Myometrial cell (primary cell): ENCODE measurements at places on chromosomes 6 and 20. TPM values are rescaled to one million over a fixed set of nuclear protein-coding genes. Genes with fewer than 3 reads are reported as not detected.

Gene UST
- total RNA-seq: 2.9 and 8.5 TPM in 2 replicates

Gene UBE2C
- total RNA-seq: 85.6 and 91.8 TPM in 2 replicates

Gene IMPG1
- not detected in 2 replicates for total RNA-seq

Gene RSPO3
- not detected in 2 replicates for total RNA-seq

Gene TMEM170B
- total RNA-seq: under 0.01 and 0.35 TPM in 2 replicates

Gene BPIFB1
- total RNA-seq: not detected in 2 replicates

Gene VNN1
- total RNA-seq: 1.4 and 3.0 TPM in 2 replicates

Gene SLC2A10
- 35.5 and 41.8 TPM in 2 replicates for total RNA-seq

Gene ECT2L
- not detected in 2 replicates for total RNA-seq

Gene TREM1
- total RNA-seq: not detected in 2 replicates

Gene HSPA1L
- 0.29 and 0.35 TPM in 2 replicates for total RNA-seq

Gene CCN6
- not detected in 2 replicates for total RNA-seq

Gene SLC22A16
- 1.1 TPM in 1 of 2 replicates, not detected in the other for total RNA-seq

Gene GJA10
- not detected in 2 replicates for total RNA-seq

Gene SIRPD
- total RNA-seq: not detected in 2 replicates

Gene ZC2HC1B
- not detected in 2 replicates for total RNA-seq

Gene CRISP2
- not detected in 2 replicates for total RNA-seq

Gene PGC
- not detected in 2 replicates for total RNA-seq

Gene SUMO4
- not detected in 2 replicates for total RNA-seq

Gene FOXC1
- total RNA-seq: 2.1 and 2.3 TPM in 2 replicates

Gene KCNK5
- total RNA-seq: not detected in 2 replicates

Gene IL22RA2
- not detected in 2 replicates for total RNA-seq

Gene TRIM31
- not detected in 2 replicates for total RNA-seq
